Activated CD4-positive, CD25-positive, alpha-beta regulatory T cell treated with anti-CD3 and anti-CD28 coated beads, Interleukin-2, amount 50 U/mL, for 72 hours (primary cell): ENCODE measurements at places on chromosomes 11 and 22.

DNA sequence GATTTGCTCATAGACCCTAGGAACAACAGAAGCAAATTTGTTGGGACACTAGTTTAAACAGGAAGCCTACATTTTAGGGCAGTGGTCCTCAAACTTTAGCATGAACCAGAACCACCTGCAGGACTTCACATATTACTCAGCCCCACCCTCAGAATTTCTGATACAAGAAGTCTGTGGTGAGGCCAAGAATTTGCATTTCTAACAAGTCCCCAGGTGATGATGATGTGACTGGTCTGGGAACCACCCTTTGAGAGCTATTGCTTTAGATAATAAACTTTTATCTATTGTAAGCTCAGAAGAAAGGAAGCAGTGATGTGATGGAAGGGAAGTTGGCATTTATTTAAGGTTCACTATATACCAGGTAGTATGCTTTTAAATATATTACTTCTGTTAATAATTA is 194.0 kb downstream of the FAM181B start:
- no peak for DNase-seq

DNA sequence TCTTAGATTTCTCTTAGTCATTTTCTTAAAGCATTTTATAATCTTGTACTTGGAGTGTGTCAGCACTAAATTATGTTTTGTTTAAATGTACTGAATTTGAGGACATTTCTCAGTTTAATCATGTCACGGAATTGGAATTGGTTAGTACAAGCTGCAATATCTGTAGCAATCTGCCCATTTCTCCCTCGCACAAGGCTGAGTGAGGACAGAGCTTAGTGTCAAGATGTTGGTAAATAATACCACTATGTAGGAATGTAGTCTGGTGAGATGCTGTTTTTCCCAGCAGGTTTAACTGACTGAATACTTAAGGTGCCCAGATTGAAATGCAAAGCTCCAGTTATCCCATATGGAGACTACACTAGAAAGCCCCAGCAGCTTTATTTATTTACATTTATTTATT is 30.6 kb downstream of the SREBF2 start:
- DNase-seq, result no peak

GRCh38 chr22:44261861-44262595 is 50.7 kb downstream of the SHISAL1 start:
- DNase-seq, result no peak

DNA sequence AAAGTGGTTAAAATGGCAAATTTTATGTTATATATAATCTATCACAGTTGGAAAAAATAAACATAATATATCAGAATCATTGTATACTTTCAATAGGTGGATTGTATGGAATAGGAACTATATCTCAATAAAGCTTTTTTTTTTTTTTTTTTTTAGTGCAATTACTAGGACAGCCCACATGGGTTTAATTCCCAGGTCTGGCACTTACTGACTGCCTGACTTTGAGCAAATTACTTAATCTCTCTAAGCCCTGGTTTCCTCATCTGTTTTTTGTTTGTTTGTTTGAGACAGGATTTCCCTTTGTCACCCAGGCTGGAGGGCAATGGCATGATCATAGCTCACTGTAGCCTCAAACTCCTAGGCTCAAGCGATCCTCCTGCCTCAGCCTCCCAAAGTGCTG is 26.1 kb upstream of the BAIAP2L2 start:
- DNase-seq, result no peak

GRCh38 chr22:38924347-38924952 is 33.0 kb upstream of the APOBEC3A start:
- no peak for DNase-seq

DNA sequence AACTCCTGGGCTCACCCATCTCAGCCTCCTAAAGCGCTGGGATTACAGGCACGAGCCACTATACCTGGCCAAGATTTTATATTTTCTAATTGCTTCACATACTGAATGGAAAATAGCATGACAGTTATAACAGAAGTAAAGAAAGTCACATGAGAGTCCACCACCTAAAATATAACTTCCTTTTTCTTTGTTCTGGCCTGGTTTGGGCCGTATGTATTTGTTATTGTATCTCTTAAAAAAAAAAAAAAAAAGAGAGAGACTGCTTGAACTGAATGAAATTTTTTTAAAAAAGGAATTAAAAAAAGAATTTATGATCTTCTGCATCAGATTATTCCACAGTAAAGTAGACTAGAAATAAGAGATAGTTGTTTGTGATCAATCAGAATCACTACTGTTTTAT is 86.0 kb upstream of the GRIK4 start:
- DNase-seq, result no peak

- DNase-seq, result no peak
These were observed 45.4 kb downstream of the OR4C46 start for GRCh38 chr11:54558407-54558806.
